ENCODE measurements at places on chromosomes 13 and 19.

DNA sequence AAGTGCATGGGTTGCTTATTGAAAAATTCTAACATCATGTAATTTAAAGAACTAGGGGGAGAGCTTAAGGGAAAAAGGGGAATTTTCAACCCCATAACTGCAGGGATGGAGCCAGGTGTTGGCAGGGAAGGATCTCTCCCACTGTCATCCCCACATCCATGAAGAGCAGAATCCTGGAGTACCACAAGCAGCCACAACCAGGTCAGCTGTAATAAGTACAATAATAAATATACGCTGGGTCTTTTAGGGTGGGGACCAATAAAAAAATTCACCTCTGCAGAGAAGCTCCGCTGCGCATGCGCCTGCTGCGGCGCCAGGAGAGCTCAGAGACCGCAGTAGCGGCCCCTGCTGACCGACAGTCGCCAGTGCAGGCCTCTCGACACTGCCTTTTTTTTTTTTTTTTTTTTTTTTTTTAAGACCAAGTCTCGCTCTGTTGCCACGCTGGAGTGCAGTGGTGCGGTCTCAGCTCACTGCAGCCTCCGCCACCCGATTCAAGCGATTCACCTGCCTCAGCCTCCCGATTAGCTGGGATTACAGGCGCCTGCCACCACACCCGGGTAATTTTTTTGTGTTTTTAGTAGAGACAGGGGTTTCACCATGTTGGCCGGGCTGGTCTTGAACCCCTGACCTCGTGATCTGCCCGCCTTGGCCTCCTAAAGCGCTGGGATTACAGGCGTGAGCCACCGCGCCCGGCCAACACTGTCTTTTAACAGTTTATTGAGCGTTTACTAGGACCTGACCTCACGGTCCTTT, 2.5 kb upstream of the EEF2 start:
- DNase-seq = peak; percentile 75

DNA sequence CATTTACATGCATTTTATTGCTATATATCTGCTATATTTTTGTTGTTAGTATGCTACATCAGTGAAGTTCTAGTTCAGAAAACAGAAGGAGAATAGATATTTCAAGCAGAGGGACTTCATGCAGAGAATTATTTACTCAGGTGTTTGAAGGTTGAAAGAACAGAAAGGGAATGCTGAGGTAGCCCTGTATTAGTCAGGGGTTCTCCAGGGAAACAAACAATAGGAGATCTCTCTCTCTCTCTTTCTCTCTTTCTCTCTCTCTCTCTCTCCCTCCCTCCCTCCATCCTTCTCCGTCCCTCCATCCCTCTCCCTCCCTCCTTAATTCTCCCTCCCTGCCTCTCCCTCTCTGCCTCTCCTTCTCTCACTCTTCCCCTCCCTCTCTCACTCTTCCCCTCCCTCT, 114.3 kb upstream of the TDRD3 start:
- DNase-seq = no peak

- DNase-seq = no peak
Measured at GRCh38 chr13:44969551-44970484, 19.5 kb downstream of the NUFIP1 start.

DNA sequence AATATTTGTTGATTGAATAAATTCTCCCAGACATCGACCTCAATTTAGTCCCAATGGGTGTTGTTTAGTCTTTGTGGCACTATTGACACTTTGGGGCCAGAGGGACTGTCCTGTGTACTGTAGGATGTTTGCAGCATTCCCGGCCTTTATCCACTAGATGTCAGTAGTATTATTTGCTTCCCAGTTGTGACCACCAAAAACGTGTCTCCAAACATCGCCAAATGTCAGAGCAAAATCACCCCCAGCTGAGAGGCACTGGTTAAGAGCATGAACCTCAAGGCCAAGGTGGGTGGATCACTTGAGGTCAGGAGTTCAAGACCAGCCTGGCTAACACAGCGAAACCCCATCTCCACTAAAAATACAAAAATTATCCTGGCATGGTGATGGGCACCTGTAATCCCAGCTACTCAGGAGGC, 15.4 kb downstream of the NLRP12 start:
- no peak for DNase-seq

- DNase-seq = no peak
Measured at GRCh38 chr19:18379803-18380747, 5.9 kb upstream of the GDF15 start.

GRCh38 chr13:112967686-112968379, 1.2 kb upstream of the MCF2L start:
- DNase-seq = no peak

DNA sequence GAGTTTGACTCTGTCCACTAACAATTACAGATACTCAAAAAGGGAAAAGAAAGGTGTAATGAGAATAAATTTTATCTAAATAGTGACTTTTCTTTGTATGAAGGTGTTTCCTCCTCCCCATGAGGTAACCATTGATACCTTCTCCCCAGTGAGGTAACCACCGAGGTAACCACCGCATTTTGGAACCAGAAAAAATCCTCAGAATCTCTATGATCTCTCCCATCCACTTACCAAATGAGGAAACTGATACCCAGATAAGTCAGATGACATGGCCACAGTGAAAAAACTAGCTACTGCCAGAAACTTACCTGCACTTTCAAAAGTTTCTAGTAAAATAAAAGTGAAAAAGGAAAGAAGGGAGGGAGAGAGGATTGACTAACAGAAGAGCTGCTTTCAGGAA, 124.0 kb upstream of the FNDC3A start:
- no peak for DNase-seq

DNA sequence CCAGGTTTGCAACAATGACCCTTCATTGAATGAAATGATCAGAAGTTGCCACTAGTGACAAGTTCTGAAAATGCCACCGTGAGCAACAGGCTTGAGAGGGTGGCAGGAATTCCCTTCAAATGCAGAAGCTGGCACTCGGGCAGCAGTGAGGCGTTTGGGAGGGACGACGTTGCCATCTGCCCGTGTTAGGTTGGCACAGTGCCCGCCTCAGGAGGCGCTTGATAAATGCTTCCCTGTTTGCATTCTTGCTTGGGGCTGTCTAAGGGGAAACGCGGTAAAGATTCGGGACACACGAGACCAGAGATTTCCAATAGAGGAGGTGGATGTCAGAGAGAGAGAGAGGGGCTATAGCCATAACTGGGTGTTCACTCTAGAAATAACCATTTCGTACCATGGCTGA, 101.9 kb downstream of the TEX29 start:
- DNase-seq = no peak

DNA sequence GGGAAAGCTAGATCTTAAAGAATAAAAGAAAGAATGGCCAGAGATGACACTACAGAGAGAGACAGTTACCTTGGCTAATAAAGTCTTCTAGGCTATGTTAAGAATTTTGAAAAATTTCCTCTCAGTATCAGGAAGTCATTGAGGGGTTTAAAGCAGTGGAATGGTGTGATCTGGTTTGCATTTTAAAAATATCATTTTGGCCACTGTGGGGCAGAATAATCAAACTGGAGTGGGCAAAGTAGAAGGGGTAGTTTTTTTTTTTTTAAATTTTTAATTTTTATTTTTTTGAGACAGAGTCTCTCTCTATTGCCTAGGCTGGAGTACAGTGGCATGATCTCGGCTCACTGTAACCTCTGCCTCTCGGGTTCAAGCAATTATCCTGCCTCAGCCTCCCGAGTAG, 4.4 kb upstream of the CNMD start:
- DNase-seq = no peak

DNA sequence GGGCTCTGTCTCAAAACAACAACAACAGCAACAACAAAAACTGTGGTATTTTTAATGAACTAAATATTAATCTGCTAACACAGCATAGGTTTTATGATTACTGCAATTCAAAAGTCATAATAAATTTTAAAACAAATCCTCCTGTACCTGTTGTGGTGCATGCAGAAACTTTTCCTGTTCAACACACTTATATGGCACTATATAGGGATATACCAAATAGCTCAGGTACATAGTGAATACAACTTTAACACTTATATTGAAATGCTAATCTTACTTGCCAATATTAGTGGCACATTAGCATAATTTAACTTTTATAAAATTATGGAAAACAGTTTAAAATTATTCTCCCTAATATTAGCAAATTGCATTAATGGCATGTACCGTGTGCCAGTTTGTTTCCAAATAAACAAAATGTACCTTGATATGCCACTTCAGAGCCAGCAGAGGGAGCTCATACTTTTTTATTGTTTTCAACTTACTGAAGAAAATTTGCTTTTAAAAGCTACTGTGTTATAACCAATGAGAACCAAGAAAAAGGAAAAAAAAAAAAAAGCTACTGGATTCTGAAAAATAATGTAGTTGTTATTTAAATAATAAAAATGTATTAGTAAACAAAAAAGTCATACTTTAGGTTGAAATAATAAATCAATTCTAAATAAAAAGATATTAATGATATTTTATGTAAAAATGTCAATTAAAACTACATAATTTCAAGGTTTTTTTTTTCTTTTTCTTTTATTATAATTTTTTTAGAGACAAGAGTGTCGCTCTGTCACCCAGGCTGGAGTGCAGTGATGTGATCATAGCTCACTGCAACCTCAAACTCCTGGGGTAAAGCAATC, 18.0 kb upstream of the RBM26 start:
- DNase-seq = no peak

DNA sequence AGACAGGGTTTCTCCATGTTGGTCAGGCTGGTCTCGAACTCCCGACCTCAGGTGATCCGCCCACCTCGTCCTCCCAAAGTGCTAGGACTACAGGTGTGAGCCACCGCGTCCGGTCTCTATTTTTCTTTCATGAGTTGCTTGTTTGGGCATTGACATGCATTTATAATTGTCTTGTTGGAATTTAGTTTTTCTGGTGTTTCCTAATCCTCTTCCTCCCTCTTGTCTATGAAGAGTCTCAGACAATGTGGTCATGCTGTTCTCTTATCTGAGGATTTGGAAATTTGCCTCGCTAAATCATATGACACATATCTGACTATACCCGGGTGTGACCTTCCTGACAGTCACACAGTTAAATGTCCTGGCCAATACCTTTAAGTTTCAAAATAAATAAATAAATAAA, 7.4 kb upstream of the CEACAM18 start:
- DNase-seq = no peak

DNA sequence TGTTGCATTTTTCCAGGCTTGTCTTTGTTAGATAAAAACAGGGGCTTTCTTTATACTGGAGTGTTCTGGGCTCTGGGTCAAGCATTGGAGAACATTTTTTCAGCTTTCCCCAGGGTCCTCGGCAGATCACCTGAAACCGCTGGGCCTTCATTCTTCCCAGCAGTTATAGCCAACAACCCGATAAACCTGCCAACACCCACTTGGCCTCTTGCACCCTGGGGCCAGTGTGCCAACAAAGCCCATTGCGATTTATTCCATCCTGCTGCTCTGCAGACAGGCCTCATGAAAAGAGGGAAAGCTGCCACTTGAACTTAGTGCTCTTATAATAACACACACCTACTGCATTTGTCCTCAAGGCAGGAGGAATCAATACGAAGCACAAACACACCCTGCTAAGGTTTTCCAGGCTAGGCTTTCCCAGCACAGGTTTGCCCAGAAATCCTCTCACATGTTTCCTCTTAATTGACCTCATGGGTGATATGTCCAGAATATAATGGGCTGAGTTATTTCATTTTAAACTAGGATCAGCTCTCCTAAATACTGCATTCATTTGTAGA, 669.3 kb downstream of the LIG4 start:
- DNase-seq = no peak

- no peak for DNase-seq
Measured at GRCh38 chr19:863315-863620, 3.8 kb downstream of the CFD start.

DNA sequence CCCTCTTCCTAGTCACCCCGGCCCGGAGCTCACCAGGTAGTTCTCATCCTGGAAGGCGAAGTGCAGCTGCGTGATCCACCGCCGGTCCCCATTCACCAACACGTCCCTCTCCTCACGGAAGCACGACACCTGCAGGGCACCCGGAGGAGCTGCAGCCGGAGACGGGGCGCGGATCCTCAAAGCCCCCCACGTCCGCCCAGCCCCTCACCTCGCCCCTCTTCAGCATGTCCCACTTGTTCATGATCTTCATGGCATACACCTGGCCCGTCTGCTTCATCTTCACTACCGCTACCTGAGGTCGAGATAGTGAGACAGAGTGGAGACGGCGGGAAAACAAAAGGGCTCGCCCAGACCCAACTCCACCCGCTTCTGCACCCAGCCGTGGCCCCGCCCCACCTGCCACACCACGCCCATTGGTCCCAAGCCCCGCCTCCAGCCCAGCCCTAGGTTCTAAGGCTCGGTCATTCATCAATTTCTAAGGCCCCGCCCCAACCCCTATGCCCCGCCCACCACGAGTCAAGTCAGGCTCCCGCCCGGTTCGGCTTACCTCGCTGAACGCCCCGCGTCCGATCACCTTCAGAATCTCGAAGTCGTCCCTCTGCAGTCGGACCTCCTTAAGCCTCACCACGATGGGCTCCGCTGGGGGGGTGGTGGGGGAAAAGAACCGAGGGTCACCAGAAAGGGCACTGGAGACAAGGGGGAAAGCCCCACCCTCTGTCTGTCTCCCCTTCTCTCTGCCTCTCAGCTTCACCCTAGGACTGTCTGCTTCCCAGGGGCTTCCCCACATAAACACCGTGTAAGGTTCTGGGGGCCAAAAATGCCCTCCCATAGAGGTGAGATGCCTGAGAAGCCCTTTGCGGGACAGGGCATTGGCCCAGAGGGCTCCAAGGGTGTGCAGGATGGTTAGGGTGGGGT, 2.8 kb downstream of the DMPK start:
- DNase-seq = peak; percentile 57

- DNase-seq = no peak
Measured at GRCh38 chr13:69474011-69474685, 633.5 kb upstream of the ATXN8OS start.

DNA sequence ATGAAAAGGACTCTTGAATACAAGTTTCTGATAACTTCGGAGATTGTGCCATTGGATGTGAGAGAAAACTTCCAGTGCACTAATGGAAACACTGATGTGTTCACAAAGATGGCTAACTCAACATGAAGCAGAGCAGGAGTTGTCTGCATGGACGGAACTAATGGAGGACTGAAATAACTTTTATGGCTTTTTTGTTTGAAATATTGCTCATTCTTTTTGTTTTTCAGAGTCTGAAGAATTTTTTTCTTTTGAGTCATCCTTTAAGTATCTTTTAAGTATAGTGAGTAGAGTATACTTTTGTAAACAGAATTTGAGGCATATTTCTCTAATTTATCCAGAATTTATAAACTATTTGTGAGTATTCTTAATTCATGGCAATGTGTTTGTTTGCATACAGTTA, 25.7 kb downstream of the CRYL1 start:
- no peak for DNase-seq

GRCh38 chr13:97262058-97262457, 39.9 kb downstream of the MBNL2 start:
- no peak for DNase-seq

GRCh38 chr13:26445092-26445491, 112.4 kb upstream of the WASF3 start:
- no peak for DNase-seq

- no peak for DNase-seq
Measured at GRCh38 chr13:67303661-67304333, 73.7 kb upstream of the PCDH9 start.

- DNase-seq = no peak
Measured at GRCh38 chr19:3696660-3696995, 3.6 kb downstream of the PIP5K1C start.

- no peak for DNase-seq
Measured at GRCh38 chr13:19981685-19982238, 23.2 kb downstream of the ZMYM2 start.

Data from stimulated activated CD4-positive, alpha-beta T cell treated with anti-CD3 and anti-CD28 coated beads, TNF-alpha, amount 100 ng/mL, for 1 hour (primary cell).